ENCODE measurements at places on chromosomes 7 and 10.

GRCh38 chr7:66957595-66958290 is 36.7 kb downstream of the TMEM248 start:
- DNase-seq = peak; percentile 41

- DNase-seq = no peak
Measured at GRCh38 chr7:93039786-93040185, 78.0 kb downstream of the SAMD9 start.

- DNase-seq = no peak
Measured at GRCh38 chr7:70771451-70771850, 360.5 kb upstream of the GALNT17 start.

DNA sequence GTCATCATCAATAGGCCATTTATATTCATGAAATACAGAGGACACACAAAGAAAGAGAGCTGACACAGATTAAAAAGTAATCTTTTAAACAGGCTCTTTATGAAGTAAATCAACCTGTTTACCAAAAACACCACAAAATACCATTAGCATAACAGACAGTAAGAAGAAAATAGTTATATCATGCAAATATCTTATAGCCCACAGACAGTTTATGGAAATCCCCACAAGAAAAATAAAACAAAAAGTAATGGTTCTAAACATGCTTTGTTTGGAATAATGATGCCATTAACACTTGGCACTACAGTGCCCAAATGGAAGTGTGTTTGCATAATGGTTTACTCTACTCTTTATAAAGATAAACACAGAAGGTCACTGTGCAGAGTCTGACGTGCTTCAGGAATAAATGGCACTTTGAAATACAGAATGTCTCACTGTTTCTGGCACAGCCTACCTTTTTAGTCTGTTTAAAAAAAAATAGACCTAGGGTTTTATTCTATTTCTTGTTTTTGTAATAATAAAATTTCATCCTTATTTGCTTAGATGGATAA is 30.1 kb downstream of the SEMA3D start:
- DNase-seq = no peak

GRCh38 chr10:131907679-131908078 is 6.9 kb downstream of the PPP2R2D start:
- DNase-seq = no peak

- no peak for DNase-seq
Measured at GRCh38 chr10:126455766-126456405, 67.6 kb upstream of the ADAM12 start.

All from fibroblast of skin of back (primary cell).